ENCODE measurements at places on chromosomes 2 and 18.

DNA sequence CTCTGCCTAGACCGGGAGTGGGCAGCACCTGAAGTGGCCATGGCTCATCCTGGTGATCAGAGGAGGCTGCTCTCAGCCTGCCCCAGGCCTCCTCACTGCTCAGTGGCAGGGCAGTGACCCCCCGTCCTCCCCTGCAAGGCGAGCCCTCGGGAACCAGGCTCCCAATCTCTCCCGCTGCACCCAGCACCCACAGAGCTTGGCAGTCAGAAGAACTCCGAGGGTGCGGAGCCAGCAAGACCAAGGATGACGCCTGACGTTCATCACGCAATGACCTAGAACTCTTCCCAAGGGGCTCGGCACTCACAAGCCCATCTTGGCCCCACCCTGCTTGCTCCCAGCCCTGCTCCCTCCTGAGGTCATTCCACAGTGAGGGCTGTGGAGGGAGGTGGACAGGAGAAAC, 189.8 kb upstream of the SALL3 start:
- DNase-seq: no peak

- no peak for DNase-seq
These were observed 351.5 kb downstream of the TXNL1 start for GRCh38 chr18:56286775-56287325.

- DNase-seq: no peak
These were observed 11.2 kb upstream of the FOSL2 start for GRCh38 chr2:28381225-28382180.

GRCh38 chr2:6623746-6624145, 242.0 kb downstream of the CMPK2 start:
- DNase-seq: no peak

- DNase-seq: no peak
These were observed 12.6 kb downstream of the SEH1L start for GRCh38 chr18:12960395-12960794.

DNA sequence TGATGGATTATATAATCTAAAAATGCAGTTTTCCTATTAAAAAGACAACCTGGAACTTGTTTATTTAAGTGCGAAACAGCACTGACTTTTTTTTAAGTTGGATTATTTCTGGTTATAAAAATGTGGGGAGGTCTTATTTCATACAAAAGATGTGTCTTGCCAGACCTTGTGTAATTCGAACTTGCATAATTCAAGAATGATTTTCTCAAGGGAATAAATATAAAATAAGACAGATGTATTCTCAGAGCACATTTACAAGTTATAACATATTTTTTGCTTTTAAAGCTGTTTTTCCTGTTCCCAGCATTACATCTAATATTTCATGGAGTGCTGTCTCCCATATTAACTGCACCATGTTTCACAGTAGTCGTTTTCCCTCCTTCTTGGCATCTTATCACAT, 263.1 kb downstream of the CDH20 start:
- DNase-seq: no peak

GRCh38 chr2:100262555-100263320, 59.6 kb downstream of the LONRF2 start:
- peak; percentile 63 for DNase-seq

DNA sequence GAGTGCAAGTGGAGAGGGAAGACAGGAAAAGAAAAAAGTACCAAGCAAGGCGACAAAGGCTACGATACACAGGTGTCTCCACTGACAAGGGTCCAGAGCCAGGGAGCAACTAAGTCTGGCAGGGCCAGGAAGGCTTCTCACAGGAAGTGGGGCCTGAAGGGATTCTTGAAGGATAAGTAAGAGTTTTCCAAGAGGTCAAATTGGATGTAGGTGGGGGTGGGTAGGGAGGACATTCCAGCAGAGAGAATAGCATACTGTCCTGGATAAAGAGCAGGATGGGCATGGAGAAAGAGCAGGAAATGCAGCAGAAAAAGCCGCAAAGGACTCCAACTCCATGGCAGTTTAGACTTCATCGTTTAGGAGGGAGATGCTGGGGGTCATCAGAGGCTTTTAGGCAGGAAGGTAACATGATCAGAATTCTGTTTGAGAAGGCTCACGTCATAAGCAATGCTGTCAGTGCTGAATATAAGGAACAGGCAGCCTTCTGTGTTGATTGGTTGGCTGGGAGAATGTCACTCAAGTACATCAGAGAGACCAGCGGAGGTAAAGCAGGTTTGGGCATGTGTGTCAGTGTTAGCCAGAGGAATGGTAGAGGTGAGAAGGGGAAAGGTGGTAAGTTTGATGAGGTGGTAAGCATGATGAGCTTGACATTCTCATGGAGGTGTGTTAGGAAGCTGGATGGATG, 35.1 kb downstream of the ARHGAP25 start:
- DNase-seq: no peak

GRCh38 chr2:231470246-231470900, 6.1 kb upstream of the NCL start:
- DNase-seq: peak; percentile 38

- no peak for DNase-seq
These were observed 268.5 kb downstream of the CELF4 start for GRCh38 chr18:37297106-37297505.

GRCh38 chr2:234880551-234881211, 71.1 kb upstream of the SH3BP4 start:
- no peak for DNase-seq

DNA sequence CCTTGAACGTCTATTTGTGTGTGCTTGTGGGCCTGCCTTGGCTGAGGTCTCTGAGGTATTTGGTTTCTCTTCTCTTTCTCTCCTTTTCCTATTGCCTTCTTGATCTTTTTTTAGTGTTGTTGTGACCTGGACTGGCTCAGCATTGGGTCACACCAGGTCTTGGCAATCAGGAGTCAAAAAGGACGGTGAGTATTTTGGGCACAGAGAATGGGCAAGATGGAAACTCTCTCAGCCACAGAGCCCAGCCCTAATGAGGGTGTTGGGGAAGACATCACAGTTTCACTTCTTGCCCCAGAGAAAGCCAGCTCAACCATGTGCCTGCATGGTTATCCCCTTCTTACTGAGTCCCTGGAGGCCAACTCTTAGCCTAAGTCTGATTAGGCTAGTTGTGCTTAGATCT, 13.7 kb upstream of the INO80C start:
- DNase-seq: no peak

- no peak for DNase-seq
These were observed 117.0 kb upstream of the ARL5A start for GRCh38 chr2:151945186-151945585.
